ENCODE measurements at places on chromosomes 5 and 9. TPM values are rescaled to one million over a fixed set of nuclear protein-coding genes. Genes with fewer than 3 reads are reported as not detected.

Gene NFIB
- 76.4 TPM for total RNA-seq

GRCh38 chr5:160311491-160312133, 752 bp downstream of the CCNJL start:
- DNase-seq = no peak

GRCh38 chr9:93610206-93610605, 33.8 kb downstream of the PHF2 start:
- DNase-seq = no peak

- DNase-seq = no peak
Measured at GRCh38 chr9:106683454-106683853, 179.5 kb upstream of the ZNF462 start.

GRCh38 chr9:93576258-93577077, at the start of gene PHF2:
PHF2 (plus strand) TSS chr9:93576584; CDS start chr9:93576774, 190 bp downstream.
- DNase-seq = no peak

DNA sequence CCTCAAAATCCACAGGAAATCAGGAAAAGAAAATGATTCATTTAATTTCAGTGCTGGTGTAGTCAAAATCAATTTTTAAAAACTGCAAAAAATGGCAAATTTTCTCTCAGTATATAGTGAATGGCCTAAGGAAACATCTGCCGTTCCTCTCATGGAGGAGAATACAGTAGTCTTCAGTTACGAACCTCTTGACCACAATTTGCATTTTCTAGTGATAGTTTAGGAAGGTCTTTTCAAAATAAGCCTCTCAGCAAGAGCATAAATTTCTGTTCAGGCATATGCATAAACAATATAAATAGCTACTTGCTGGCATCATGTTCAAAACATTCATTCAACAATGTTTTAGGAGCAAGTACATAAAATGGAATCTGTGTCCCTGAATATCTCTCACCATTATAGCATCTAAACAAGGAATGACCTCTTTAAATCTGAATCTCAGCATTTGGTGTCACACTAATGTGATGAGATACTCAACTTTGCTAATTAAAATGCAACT, 33.5 kb downstream of the HAPLN1 start:
- no peak for DNase-seq

- DNase-seq = no peak
Measured at GRCh38 chr9:268616-269015, 54.0 kb downstream of the DOCK8 start.

GRCh38 chr9:16524078-16524477, 346.4 kb downstream of the BNC2 start:
- no peak for DNase-seq

GRCh38 chr9:24459953-24460352, 85.7 kb downstream of the IZUMO3 start:
- no peak for DNase-seq

DNA sequence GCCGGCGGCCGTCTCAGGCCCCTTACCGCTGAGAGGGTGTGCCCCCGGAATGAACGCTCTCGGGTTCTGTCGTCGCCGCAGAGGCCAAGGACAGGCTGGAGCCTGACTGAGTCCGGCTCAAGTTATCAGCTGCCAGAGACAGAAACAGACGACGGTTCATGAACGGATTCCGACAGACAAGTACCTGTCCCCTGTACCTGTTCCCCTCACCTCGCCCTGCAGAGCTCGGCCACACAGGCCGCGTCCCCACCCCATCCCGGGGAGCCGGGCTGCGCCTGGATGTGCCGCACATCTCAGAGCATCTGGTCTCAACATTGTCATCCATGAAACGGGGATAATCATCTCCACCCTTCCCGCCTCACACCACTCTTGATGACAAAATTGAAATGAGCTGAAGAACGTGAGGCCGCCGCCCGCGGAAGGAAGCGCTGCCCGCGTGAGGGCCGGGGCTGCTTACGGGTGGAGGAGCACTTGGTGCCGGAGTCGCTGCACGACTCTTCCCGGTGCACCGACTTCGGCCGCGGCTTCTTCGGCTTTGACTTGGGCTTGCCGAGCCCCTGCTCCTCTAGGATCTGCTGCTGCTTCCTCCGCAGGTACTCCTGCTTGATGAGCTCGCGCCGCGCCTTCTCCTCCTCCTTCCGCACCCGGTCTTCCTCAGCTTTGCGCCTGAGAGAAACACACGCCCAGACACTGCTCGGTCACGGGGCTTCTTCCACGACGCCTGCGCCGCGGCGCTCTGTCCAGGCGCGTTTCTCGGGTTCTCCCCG, 89.2 kb downstream of the CAMSAP1 start:
- DNase-seq = no peak

GRCh38 chr5:129963359-129963758, 59.1 kb downstream of the CHSY3 start:
- no peak for DNase-seq

GRCh38 chr5:73796164-73797131, 170.5 kb downstream of the ARHGEF28 start:
- DNase-seq = no peak

- no peak for DNase-seq
Measured at GRCh38 chr5:179912951-179913350, 5.3 kb upstream of the TBC1D9B start.

DNA sequence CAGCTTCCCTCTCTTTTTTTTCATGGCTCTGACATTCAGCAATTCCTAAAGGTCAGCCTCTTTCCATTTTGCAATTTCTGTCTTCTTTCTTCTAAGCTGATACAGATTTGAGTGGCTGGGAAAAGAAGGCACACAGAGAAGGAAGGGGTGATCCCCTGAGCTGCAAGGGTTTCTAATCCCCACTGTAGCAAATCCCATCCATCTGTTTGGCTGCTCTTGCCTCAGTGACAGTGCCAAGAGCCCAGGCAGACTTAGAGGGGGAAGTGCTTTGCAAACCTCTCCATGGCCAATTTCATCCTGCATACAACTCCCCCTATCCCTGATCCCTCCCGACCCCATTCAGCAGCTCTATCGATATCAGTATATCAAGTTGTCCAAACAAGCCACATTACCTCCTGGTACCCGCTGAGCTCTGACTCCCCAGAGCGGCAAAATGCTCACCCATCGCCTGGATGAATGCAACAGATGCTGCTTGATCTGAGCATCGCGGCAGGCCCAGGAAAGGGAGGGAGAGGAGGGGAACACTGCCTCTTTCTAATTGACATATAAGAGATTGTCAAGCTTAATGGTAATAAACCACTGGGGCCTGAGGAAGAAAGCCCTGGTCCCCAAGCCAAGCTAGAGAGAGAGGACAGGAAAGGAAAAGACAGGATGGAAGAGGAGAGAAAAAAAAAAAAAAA, 268.9 kb downstream of the ASTN2 start:
- no peak for DNase-seq

- DNase-seq = peak; percentile 51
Measured at GRCh38 chr5:180598316-180598701, 7.0 kb upstream of the SCGB3A1 start.

GRCh38 chr5:153797484-153797883, 241.2 kb downstream of the FAM114A2 start:
- no peak for DNase-seq

GRCh38 chr9:20853866-20854265, 169.8 kb downstream of the FOCAD start:
- no peak for DNase-seq

DNA sequence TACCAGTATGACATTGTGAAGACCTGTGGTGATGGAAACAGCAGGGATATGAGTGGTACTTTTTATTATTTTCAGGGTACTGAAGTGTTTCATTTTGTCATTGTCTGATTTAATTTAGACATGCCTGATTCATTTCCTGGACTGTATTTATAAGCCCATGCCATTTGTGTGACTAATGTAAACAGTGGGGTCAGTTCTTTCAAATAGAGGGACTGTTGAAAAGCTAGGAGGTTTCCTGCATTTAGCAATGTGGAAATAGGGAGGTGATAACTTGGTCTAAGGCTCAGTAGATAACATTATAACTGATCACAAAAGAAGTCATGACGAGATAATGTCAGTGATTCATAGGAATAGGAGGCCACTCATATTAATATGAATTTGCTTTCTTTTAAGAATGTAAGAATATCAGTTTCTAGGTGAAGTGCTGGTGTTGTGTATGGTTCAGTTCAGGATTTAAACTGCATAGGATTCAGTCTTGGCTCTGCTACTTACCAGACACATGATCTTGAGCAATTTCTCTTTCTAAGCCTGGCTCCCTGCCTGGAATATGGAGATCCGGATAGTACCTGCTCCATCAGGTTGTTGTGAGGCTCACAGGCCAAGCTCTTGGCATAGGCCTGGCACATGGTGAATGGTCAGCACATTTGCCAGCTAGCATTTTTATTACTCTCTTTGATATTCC, 7.5 kb downstream of the RASGRF2 start:
- no peak for DNase-seq

DNA sequence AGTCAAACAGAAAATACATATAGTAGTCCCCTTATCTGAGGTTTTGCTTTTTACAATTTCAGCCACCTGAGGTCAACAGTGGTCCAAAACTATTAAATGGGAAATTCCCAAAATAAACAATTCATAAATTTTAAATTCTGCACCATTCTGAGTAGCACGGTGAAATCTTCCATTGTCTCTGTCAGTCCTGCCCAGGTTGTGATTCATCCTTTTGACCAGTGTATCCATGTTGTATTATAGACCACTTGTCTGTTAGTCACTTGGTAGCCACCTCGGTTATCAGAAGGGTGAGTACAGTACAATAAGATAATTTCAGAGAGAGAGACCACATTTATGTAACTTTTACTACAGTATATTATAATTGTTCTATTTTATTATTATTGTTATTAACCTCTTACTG, 2.8 kb downstream of the CCDC152 start:
- DNase-seq = no peak

DNA sequence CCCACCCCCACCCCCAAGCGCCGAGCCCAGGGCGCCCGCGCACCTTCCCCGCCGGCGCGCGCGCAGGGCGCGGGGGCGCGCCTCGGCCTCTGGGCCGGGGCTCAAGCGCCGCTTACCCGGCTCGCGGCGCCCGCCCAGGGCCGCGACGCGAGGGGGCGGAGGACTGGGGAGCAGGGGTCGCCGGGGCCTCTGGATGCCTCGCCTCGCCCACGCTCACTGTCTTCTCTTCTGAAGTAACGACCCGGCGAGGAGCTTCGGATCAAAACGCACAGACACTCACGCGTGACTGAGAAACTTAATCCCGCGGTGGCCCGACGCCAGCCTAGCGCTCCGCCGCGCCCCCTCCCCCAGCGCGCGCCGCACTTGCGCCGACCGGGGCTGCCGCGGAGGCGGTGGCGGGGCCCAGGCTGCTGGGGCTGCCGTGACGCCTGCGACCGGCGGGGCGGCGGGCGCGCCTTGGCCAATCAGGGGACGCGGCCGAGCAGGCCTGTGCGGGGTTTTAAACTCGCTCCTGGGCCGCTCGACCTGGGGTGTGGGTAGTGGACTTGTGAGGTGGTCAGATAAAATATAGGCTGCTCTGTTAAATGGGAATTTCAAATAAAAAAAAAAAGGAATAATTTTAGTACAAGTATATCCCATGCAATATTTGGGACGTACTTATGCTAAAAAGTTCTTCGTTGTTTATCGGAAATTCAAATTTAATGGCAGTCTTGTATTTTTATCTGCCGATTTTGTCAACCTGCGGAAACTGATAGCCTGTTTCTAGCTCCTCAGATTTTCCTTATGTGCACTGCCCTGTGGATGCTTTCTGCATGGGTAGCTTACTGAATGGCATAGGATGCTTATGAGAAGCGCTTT, at the start of gene MPDZ:
Gene MPDZ (minus strand): TSS at position 409 of the 858 bp plus-strand sequence. CDS start 29,377 bp downstream, outside the sequence.
- peak; percentile 82 for DNase-seq

- no peak for DNase-seq
Measured at GRCh38 chr5:151233616-151234085, 9.8 kb upstream of the CCDC69 start.

GRCh38 chr9:119179701-119180100, 189.5 kb downstream of the BRINP1 start:
- no peak for DNase-seq

Gene LVRN
- total RNA-seq = 0.19 TPM

Gene SVEP1
- total RNA-seq = 7.9 TPM

Gene SLC6A7
- total RNA-seq = 0.38 TPM

GRCh38 chr5:158007336-158007735, 148.4 kb upstream of the CLINT1 start:
- no peak for DNase-seq

Gene ZNF483
- total RNA-seq = 11.7 TPM

- DNase-seq = no peak
Measured at GRCh38 chr5:177365845-177366527, 8.3 kb downstream of the RGS14 start.

- no peak for DNase-seq
Measured at GRCh38 chr5:74594137-74595040, 46.1 kb downstream of the ENC1 start.

Gene ZFP37
- total RNA-seq = 7.4 TPM

DNA sequence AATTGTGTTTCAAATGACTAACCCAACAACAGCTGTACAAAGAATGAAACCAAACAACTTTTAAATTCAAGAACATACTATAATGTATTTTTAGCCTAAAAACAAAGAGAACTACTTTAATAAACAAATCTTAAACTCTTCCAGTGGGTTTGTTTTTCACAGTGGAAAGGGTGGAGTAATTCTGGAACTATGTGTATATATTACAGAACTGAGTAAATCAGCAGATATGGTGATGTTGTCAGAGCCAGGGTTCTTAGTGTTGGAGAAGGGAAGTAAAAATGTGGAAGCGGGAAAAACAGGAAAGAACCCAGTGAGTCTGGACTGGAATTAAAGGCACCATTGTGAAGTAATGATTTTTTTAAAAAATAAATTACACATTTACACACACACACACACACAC, 144.9 kb downstream of the CDK5RAP2 start:
- DNase-seq = no peak

DNA sequence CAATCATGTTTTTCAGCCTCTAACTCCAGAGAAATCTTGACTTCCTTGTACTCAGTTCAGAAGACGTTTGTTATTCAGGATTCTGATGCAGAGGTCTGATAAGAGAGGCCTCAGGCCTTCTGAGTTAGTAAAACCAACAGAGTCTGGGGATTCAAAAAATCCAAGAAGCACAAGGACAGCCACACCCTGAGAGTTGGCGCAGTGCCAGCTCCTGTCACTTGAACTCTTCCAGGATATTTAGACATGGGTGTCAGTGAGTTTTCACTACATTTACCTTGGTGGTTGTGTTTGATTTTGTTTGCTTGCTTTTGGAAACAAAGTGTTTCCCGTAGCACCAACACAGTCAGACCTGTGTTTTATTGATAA, 41.6 kb upstream of the PDE8B start:
- no peak for DNase-seq

DNA sequence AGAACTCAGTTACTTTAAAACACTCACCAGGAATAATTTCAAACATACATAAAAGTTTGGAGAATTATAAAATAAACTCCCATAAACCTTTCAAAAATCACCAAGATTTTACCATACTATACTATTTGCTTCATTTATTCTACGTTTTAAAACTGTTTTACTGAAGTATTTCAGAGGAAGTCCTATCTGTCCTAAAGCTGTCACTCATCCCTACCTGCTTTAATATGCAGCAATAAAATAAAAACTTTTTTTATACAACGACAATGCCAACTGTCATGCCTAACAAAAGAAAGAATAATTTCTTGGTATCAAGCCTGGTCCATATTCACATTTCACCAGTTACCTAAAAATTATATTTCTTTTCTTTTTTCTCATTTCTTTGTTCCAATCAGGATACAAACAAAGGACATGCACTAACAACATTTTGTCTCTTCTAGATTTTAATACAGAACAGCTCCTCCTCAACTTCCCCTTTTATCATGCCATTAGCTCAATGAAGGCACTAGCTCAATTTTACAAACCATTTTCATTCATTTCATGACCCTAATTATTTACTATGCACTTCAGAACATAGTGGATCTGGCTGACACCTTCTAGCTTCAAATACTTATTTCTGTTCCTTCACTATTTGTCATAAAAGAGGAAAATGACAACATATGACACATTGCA, 135.2 kb downstream of the GNAQ start:
- no peak for DNase-seq

All from type B pancreatic cell (in vitro differentiated cells).